ENCODE measurements at places on chromosomes 2 and 18.

- H3K4me3 ChIP-seq, result no peak overlapping the region
- no peaks in the 10 kb centered on the region for H3K4me1 ChIP-seq
Observed at GRCh38 chr2:43000242-43001054, 208.1 kb upstream of the HAAO start.

GRCh38 chr2:119674711-119675500, 4.1 kb upstream of the TMEM177 start:
- no peak overlapping the region for H3K4me3 ChIP-seq
- H3K4me1 ChIP-seq, result peaks cover 9% of the 10 kb centered on the region
- no peaks in the 10 kb centered on the region for H3K27me3 ChIP-seq

DNA sequence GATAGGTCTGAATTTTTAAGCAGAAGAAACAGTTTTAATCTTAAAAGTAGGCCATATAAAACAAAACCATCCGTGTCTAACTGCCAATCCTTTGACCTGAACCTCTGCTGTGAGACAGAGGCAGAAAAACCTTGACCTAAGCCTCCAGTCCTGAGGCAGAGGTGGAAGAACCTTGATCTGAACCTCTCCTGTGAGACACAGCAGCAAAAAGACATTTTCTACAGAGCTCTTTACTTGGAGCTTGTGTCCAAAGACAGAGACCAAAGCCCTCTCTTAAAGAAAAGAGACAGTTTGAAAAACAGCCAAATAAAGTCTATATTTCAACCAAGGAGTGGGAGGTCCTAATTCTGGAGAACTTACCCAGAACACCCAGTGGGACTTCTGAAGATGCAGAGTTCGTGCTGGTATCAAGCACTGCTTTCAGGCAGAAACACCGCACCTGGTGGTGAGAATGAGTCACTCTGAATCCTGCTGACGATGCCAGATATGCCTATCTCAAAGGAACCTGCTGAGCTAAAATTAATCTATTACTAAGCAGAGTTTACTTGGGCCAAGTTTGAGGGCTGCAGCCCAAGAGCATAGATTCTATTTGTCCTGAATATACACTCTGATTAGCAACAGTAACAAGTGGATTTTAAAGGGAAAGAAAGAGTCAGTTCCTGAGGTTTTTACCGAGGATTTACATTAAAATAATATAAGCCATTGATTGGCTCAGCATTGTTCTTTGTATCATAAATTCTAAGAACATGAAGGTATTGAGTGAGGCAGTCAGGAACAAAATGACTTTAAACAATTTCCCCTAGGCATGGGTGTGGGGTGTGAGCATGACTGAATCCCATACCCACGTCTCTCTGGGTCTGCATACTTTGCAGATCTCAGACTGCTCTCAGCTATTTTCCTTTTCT, 806.4 kb downstream of the TRIB2 start:
- no peak overlapping the region for H3K4me3 ChIP-seq
- no peaks in the 10 kb centered on the region for H3K36me3 ChIP-seq
- no peaks in the 10 kb centered on the region for H3K4me1 ChIP-seq
- H3K27me3 ChIP-seq, result no peaks in the 10 kb centered on the region
- no peak overlapping the region for H3K27ac ChIP-seq

- no peaks in the 10 kb centered on the region for H3K27me3 ChIP-seq
- no peaks in the 10 kb centered on the region for H3K36me3 ChIP-seq
- no peak overlapping the region for H3K4me3 ChIP-seq
- DNase-seq, result no peak
- H3K27ac ChIP-seq, result no peak overlapping the region
Observed at GRCh38 chr2:196407675-196408264, 231.7 kb upstream of the CCDC150 start.

DNA sequence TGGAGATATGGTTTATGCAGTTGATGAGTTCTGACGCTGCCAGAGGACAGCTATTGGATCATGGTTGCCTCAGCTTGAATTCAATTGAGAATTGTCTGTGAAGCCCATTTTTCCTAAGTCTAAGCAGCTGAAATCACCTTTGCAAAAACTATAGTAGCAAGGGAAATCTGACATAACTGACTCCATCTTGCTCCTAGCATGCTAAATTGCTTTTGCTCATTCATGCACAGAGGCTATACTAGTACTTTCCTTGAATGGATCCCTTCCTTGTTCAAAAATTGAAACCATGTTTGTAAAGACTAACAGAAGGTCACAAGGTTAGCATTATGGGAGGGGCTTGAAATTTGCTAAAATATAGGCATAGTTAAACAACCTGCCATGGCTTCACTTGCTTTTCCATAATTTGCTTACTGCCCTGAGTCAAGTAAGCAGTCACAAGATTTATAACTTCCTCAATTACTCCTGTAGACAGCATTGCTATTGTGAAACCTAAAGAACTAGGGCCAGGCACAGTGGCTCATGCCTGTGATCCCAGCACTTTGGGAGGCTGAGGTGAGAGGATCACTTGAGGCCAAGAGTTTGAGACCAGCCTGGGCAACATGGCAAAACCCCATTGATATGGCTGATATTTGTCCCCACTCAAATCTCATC, 41.2 kb downstream of the CHRNA1 start:
- H3K27ac ChIP-seq, result no peak overlapping the region
- no peak overlapping the region for H3K4me3 ChIP-seq
- no peaks in the 10 kb centered on the region for H3K36me3 ChIP-seq
- no peaks in the 10 kb centered on the region for H3K4me1 ChIP-seq
- H3K27me3 ChIP-seq, result no peaks in the 10 kb centered on the region
- DNase-seq, result no peak

GRCh38 chr2:149463328-149464002, 124.1 kb downstream of the MMADHC start:
- no peak overlapping the region for H3K27ac ChIP-seq
- no peaks in the 10 kb centered on the region for H3K27me3 ChIP-seq
- no peak for DNase-seq
- H3K4me1 ChIP-seq, result no peaks in the 10 kb centered on the region
- no peak overlapping the region for H3K4me3 ChIP-seq
- H3K36me3 ChIP-seq, result no peaks in the 10 kb centered on the region

- no peaks in the 10 kb centered on the region for H3K27me3 ChIP-seq
- no peaks in the 10 kb centered on the region for H3K4me1 ChIP-seq
- no peak overlapping the region for H3K4me3 ChIP-seq
- no peaks in the 10 kb centered on the region for H3K36me3 ChIP-seq
- H3K27ac ChIP-seq, result no peak overlapping the region
Observed at GRCh38 chr2:180240774-180241173, 233.7 kb upstream of the CWC22 start.

DNA sequence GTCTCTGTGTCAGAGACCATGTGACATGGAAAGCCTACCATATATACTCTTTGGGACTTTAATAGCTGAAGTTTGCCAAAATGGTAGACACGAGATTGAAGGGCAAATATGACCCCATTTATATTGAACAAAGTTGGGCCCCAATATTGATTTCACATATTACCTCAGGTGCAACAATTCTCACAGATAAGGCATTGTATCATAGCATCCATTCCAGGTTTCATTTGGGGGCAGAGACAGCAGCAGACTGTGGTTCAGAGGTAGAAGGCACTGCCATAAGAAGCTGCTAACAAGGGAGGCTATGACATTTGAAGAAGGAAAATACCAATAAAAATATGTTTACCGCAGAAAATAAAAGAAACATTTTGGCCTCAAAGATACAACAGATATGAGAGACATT, 419.2 kb downstream of the LRRTM4 start:
- H3K36me3 ChIP-seq, result no peaks in the 10 kb centered on the region
- H3K27me3 ChIP-seq, result no peaks in the 10 kb centered on the region
- no peak for DNase-seq
- H3K4me3 ChIP-seq, result no peak overlapping the region

GRCh38 chr2:149329068-149329467, 1.3 kb upstream of the LYPD6 start:
- peaks cover 20% of the 10 kb centered on the region for H3K27me3 ChIP-seq
- H3K36me3 ChIP-seq, result no peaks in the 10 kb centered on the region
- DNase-seq, result no peak
- peaks cover 7% of the 10 kb centered on the region for H3K4me1 ChIP-seq
- H3K4me3 ChIP-seq, result peak overlapping the region; percentile 77

DNA sequence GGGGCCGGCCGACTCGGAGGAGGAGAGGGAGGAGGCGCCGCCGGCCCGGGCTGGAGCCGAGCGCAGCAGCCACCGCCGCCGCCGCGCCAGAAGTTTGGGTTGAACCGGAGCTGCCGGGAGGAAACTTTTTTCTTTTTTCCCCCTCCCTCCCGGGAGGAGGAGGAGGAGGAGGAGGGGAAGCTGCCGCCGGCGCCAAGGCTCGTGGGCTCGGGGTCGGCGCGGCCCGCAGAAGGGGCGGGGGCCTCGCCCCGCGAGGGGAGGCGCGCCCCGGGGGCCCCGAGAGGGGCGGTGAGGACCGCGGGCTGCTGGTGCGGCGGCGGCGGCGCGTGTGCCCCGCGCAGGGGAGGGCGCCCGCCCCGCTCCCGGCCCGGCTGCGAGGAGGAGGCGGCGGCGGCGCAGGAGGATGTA, 316 bp downstream of the CRIM1 start:
- peak overlapping the region; percentile 89 for H3K27ac ChIP-seq
- H3K4me3 ChIP-seq, result peak overlapping the region; percentile 85
- H3K27me3 ChIP-seq, result no peaks in the 10 kb centered on the region
- DNase-seq, result no peak

DNA sequence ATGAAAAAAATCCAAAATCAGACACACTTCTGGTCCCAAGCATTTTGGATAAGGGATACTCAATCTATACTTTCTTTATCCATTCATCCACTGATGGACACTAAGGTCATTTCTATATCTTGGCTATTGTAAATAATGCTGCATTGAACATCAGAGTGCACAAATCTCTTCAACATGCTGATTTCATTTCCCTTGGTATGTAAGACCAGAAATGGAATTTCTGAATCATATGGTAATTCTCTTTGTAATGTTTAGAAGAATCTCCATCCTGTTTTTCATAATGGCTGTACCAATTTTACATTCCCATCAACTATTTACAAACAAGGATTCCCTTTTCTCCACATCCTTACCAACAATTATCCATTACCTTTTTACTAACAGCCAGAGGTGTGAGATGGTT, 33.7 kb upstream of the MCM6 start:
- no peaks in the 10 kb centered on the region for H3K4me1 ChIP-seq
- H3K27ac ChIP-seq, result no peak overlapping the region
- no peaks in the 10 kb centered on the region for H3K27me3 ChIP-seq
- H3K36me3 ChIP-seq, result peaks cover 56% of the 10 kb centered on the region

DNA sequence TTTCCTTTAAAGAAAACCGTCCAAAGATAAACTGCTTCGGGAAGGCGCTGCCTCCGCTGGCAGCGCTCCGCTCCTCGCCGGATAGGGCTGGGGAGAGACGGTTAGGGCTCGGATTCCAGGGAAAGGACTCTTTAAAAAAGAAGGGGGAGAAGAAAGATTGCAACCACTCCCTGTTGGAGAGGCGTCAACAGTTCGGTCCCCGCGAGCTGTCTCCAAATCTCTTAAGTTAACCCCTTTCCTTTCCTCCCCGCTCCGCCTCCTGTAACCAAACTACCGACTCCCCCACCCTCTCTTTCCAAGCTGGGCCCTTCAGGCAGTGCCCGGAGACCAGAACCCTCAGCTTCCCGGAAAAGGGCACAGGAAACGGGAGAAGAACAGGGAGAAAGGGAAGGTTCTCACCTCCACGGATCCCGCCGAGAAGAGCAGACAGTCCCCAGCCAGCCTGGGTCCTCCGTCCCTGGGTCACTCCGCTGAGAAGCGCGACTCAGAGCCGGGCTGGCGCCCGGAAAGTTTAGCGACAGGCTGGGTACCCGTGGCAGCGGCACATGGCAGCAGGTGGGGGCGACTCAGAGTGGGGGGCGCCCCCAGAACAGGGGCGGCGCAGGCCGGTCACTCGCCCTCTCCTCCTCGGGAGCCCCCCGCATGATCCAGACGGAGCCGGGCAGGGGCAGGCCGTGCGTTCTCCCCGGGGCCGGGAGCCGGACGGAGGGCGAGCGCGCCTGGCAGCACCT, 675 bp downstream of the FZD5 start:
- H3K27ac ChIP-seq, result peak overlapping the region; percentile 96
- peaks cover 14% of the 10 kb centered on the region for H3K36me3 ChIP-seq
- H3K27me3 ChIP-seq, result no peaks in the 10 kb centered on the region
- DNase-seq, result no peak
- H3K4me3 ChIP-seq, result peak overlapping the region; percentile 85

DNA sequence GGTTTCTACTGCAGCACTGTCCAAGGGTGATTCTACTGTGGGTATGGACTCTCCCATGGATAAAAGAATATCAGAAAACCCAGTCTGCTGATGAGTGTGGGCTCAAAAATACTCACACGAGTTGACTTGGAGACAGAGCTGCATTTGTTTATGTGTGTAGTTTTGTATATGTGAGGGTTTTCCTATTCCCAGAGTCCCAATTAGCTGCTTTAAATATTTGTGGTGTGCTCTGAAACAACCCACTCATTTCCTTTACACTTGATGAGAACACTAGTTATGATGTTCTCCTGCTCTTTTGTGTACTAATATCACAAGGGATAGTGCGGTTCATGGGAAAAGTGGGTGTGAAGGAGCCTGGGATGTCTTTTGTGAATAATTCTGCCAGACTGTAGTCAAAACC, 337.3 kb downstream of the PLCL1 start:
- no peaks in the 10 kb centered on the region for H3K4me1 ChIP-seq
- no peak overlapping the region for H3K4me3 ChIP-seq
- no peak overlapping the region for H3K27ac ChIP-seq

DNA sequence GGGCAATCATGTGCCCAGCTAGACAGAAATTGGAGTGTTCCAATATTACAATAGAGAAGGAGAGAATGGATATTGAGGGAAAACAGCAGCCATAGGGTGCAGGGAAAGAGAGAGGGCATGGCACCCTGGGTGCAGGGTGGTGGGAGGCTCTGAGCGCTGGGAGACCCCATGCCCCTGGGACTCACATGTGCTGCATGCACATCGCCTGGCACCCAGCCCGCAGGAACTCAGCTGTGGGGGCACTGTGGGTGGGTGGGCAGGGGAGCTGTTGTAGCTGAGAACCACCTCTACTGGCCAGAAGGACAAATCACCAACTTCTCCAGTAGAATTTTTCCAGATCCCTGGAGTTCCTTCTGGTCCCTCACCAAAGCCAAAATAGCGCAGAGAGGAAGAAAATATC, 7.2 kb upstream of the NEURL3 start:
- H3K4me1 ChIP-seq, result peaks cover 14% of the 10 kb centered on the region
- no peaks in the 10 kb centered on the region for H3K36me3 ChIP-seq
- no peak overlapping the region for H3K27ac ChIP-seq
- H3K27me3 ChIP-seq, result no peaks in the 10 kb centered on the region
- no peak for DNase-seq

GRCh38 chr18:42229211-42230210, 274.5 kb downstream of the PIK3C3 start:
- DNase-seq, result no peak
- H3K27me3 ChIP-seq, result no peaks in the 10 kb centered on the region
- no peaks in the 10 kb centered on the region for H3K36me3 ChIP-seq
- no peak overlapping the region for H3K27ac ChIP-seq
- no peak overlapping the region for H3K4me3 ChIP-seq

DNA sequence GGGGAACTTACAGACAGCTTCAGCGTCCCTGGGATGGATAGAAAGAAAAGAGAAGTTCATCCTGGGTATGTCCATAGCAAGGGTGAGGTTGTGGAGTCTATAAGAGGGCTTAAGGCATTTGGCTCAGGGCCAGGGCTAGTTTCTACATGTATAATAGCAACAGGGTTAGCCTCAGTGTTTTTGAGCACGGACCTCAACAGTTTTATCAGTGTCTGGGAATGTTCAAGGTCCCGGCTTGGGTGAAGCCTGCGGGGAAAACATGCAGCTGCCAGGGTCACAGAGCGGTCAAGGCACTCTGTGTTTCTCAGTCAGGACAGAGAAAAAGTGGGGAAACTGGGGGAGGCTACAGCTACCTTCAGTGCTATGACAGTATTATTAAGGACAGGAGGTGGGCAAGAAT, 427.7 kb upstream of the HS6ST1 start:
- H3K27me3 ChIP-seq, result no peaks in the 10 kb centered on the region
- no peak overlapping the region for H3K4me3 ChIP-seq
- no peaks in the 10 kb centered on the region for H3K36me3 ChIP-seq
- H3K4me1 ChIP-seq, result no peaks in the 10 kb centered on the region
